IPS DF 6.9 (cell line): ENCODE measurements at places on chromosomes 2 and 18.

DNA sequence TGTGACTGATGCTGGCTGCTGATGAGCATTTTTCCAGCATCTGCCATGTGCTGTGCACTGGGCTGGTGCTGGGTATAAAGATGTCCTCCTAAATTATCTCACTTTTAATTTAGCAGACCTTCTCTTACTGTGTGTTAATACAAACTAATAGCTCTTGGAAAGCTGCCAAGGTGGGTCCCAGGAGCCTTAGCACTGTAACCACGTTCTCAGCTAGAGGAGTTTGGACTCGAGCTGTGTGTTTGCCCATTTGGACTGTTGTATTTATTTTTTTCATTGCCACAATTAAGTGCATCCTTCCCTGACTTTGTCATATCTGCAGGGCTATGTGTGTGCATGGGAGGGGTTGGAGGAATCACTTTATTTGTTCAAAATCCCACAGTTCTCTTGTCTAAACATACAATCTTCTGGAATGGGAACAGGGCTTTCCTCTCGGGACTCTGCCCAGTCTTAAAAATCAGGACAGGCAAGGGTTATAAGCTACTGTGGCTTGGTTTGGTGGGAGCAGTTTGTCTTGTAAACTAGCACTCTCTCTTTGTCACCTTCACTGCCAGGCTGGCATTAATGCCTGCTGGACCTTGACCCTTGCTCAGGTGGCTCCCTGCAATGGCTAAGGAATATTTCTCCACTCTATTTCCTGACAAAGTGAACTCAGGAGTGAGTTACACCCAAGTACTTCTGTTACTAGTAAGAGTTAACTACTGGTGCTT lies 129.7 kb upstream of the MGAT5 start:
- DNase-seq: no peak

DNA sequence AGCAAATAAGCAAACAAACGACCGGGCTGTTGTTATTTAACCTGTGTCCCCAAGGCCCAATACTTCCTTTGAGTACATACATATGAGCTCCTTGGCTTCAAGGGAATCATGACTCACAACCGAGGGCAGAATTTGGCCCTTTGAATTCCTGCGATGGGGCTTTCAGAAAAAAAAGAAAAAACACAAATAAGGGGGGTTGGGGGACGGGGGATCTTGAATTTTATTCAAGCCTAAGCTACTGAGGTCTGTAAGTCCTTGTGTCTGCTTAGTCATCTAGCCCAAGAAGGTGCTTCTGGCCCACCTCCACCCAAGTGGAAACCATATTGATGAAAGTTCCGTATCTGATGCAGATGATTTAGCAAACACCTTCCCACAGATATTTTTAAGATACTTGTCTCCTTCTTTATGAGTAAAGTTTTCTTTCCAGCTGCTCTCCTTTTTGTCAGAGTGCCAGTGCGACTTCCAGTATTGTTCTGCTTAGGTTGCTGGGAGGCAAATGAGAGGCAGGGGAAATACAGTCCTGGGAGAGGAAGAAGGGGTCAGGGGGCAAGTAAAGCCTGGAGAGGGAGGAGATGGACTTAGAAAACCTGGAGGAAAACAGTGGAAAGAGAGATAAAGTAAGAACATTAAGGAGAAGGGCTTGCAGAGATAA lies 169.6 kb downstream of the ZEB2 start:
- DNase-seq: no peak

DNA sequence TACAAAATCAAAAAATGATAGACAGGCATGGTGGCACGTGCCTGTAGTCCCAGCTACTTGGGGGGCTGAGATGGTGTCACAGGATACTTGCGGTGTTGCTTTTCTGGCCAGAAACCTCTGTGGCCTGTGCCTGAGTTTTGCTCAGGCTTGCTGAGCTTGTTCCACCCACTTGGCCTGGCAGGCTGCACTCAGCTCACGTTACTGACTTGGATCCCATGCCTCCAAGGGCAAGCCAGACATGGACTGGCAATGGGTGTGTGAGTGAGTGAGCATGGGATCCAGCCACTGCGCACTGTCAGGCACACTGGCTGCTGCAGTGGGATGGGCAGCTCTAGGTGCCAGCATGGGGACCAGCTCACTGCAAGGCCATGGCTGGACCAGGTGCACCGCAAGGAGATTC lies 67.9 kb downstream of the NCAPH start:
- no peak for DNase-seq

DNA sequence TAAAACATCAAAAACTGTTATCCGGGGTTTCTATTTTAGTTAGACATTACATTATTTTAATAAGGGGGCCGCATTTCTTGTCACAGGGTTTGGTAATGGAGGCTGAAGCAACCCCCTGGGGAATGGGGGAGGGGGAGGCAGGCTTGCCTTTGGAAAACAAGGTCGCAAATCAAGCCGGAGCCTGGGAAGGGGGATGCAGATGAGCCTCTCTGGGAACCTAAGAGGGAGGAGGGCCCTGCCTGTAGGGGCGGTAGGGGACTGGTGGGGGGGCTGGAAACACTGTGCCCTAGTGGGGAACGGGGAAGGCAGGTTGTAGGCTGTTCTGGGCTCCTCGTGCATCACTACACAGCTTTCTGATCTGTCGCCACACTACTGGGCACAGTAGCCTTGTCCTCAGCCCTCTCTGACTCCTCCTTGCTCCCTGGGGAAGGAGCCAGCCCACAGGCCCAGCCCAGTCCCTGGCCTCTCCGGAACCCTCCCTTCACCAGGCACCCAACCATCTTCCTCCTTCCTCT lies 170.2 kb upstream of the SMAD2 start:
- no peak for DNase-seq

GRCh38 chr18:59041819-59042815 lies 97.6 kb upstream of the SEC11C start:
- DNase-seq: no peak

DNA sequence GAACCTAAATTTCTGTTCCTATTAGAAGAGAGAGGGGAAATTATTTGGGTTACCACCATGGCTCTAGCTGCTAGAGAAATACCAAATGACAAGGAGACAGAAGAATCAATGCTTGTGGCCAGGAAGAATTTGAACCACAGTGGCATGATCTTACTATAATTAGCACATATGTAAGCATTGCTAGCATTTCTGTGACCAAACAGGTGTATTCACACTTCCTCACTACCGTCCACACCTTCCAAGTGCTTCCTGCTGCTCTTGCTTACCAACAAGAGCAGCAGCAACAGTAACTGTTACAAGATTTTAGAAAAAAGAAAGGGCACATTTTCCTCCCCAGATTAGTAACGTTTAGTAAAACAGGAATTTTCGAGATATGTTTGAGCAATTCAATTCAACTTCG lies 60.5 kb downstream of the CDH7 start:
- DNase-seq: no peak

DNA sequence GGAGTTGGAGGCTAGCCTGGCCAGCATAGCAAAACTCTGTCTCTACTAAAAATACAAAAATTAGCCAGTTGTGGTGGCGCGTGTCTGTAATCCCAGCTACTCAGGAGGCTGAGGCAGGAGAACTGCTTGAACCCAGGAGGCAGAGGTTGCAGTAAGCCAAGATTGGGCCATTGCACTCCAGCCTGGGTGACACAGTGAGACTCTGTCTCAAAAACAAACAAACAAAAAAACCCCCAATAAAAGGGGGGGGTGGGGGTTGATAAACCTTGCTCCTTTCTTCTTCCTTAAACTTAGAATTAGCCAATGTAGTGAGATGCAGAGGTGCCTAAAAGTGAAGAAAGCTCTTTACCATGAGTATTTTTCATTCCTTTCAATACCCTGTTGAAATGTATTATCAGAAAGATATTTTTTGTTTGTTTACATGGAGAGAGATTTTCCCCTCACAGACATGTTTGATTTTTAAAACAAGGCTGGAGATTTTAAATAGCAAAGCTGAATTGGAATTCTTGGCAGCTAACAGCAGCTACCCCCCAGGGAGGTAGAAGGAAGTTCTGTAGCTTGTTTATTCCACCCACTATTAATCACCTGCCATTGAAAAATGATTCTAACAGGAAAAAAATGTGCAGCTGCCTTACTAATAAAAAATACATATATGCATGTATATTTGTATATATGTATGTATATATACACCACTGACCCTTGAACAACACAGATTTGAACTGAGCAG lies 48.6 kb downstream of the GYPC start:
- DNase-seq: no peak

- no peak for DNase-seq
Observed at GRCh38 chr2:69535817-69536241, 98.6 kb upstream of the NFU1 start.

DNA sequence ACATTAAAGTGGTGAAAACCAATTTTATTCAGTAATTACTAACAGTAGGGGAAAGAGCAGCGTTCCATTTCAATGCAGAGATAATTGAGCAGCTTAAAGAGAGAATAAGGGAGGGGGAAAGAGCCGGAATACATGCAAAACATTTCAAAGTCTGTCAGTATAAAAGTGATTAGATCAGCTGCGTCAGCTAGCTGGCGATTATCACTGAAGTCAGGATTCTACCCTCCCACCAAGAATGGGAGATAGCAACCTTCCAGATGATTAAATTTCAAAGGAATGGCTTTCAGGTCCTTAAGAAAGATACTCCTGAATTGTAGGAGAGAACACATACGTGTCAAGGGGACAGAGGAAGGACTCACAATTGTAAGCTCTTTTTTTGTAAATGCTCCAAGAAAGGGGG lies 2.7 kb upstream of the ZC3H6 start:
- no peak for DNase-seq
